ENCODE measurements at places on chromosomes 11 and 22. TPM values are rescaled to one million over a fixed set of nuclear protein-coding genes. Genes with fewer than 3 reads are reported as not detected.

Gene MRGPRE
- total RNA-seq: 2.3 TPM

Gene CNGA4
- total RNA-seq: not detected

DNA sequence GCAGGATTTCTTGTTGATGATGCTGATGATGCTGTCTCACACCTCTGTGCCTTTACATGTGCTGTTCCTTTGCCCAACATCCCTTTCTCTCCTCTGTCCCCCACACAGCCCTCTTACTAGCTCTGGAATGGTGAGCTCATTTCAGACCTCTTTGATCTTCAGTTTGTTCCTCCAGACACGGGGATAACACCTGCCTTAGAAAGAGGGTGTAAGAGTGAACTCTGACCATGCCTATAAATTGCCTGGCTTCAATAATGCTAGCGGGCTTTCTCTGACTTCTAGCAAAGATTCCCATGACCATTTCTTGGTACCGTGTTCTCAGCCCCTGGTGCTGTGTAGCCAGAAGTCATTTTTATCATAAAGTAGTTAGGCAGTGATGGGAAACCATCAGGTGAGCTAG lies 55.9 kb upstream of the DRD2 start:
- no peaks in the 10 kb centered on the region for H3K4me1 ChIP-seq
- H3K4me3 ChIP-seq: no peak overlapping the region
- no peaks in the 10 kb centered on the region for H3K27me3 ChIP-seq
- H3K27ac ChIP-seq: no peak overlapping the region

GRCh38 chr11:124829986-124830385 lies 29.8 kb upstream of the MSANTD2 start:
- no peak overlapping the region for H3K27ac ChIP-seq
- H3K4me3 ChIP-seq: no peak overlapping the region
- H3K36me3 ChIP-seq: no peaks in the 10 kb centered on the region
- H3K27me3 ChIP-seq: no peaks in the 10 kb centered on the region
- H3K4me1 ChIP-seq: no peaks in the 10 kb centered on the region
- no peak for DNase-seq

Gene LGALS1
- total RNA-seq: 795 TPM

- H3K4me1 ChIP-seq: no peaks in the 10 kb centered on the region
- H3K27me3 ChIP-seq: no peaks in the 10 kb centered on the region
- no peak for DNase-seq
- H3K36me3 ChIP-seq: no peaks in the 10 kb centered on the region
- H3K27ac ChIP-seq: no peak overlapping the region
These were observed 20.2 kb upstream of the NEFH start for GRCh38 chr22:29459773-29460172.
